ENCODE measurements at places on chromosomes 3 and 15.

- no peak for DNase-seq
Measured at GRCh38 chr15:27845535-27846369, 253.4 kb downstream of the OCA2 start.

GRCh38 chr3:128524374-128525299, 31.6 kb upstream of the GATA2 start:
- no peak for DNase-seq

- DNase-seq, result no peak
Measured at GRCh38 chr3:151900460-151900859, 27.0 kb downstream of the SUCNR1 start.

GRCh38 chr3:141275973-141276372, 44.3 kb downstream of the PXYLP1 start:
- peak; percentile 48 for DNase-seq

DNA sequence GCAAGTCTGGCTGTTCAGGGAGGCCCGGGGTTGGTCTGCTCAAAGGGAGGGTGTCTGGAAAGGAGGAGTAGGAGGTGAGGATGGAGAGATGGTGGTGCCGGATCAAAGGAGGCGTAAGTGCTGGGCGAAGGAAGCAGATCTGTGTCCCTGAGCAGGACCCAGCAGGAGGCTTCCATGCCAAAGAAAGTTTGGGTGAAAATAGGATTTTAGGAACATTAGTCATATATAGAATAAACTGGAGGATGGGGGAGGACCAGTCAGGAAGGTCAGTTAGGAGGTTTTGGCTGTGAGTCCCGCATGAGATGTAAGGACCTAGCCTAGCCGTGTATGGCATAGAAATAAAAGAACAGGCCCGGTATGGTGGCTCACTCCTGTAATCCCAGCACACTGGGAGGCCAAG, 28.6 kb upstream of the VPS8 start:
- DNase-seq, result peak; percentile 76
